ENCODE measurements at places on chromosomes 4 and X. TPM values are rescaled to one million over a fixed set of nuclear protein-coding genes. Genes with fewer than 3 reads are reported as not detected.
A peak's percentile ranks its signal among the peaks of the same experiment; 100 is the strongest.

The CLCN4 gene
- 2.4 TPM for polyA plus RNA-seq

The FRMD7 gene
- 2.5 TPM for polyA plus RNA-seq

The COL4A5 gene
- polyA plus RNA-seq: 11.9 TPM

The CORIN gene
- 0.75 TPM for polyA plus RNA-seq

The APOO gene
- 110 TPM for polyA plus RNA-seq

The SLC10A7 gene
- polyA plus RNA-seq: 1.9 TPM

DNA sequence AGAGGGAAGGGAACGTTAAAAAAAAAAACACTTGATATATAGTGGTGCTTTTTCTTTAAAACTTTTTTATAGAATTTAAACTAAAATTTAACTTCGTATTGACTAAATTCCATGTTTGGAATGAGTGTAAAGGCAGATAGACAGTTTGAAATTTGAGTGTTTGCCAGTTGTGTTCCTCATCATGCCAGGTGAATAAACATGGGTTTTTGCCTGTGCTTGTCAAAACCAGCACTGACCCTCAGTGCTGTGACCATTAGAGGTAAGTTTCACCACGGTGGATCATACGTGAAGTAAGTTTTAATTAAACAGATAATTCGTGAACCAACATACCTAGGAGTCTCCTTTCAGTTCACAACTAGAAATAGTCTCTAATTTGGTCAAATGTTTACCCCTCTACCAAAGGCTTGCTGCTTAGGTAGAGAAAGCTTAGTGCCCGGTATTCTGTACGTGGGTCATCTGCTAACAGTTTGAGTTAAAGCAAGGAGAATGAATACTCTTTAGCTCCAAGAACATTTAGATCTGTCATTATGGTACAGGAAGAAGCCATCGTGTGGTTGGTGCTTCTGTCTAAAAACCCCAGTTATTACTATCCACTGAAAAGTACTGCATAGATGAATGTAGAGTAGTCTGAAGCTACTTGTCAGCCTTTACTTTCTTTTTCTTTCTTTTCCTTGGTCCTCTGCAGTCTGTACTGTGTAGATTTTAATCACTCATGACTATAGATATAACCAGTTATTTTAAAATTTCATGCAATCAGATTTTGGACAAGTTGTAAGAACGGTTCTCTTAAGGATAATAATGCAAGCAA lies 32.7 kb downstream of the KIAA0232 start:
- H3K36me3 ChIP-seq: no peaks in the 10 kb centered on the region
- no peaks in the 10 kb centered on the region for H3K4me1 ChIP-seq
- DNase-seq: no peak
- no peak overlapping the region for H3K27ac ChIP-seq

- H3K27me3 ChIP-seq: no peaks in the 10 kb centered on the region
- DNase-seq: no peak
- H3K4me3 ChIP-seq: no peak overlapping the region
- no peaks in the 10 kb centered on the region for H3K36me3 ChIP-seq
- H3K27ac ChIP-seq: no peak overlapping the region
These were observed 614.5 kb upstream of the LCORL start for GRCh38 chr4:18636001-18636585.

GRCh38 chrX:21934414-21934813 lies 6.1 kb upstream of the SMS start:
- H3K27me3 ChIP-seq: no peaks in the 10 kb centered on the region
- H3K4me1 ChIP-seq: no peaks in the 10 kb centered on the region
- DNase-seq: no peak
- H3K4me3 ChIP-seq: no peak overlapping the region
- H3K27ac ChIP-seq: no peak overlapping the region

DNA sequence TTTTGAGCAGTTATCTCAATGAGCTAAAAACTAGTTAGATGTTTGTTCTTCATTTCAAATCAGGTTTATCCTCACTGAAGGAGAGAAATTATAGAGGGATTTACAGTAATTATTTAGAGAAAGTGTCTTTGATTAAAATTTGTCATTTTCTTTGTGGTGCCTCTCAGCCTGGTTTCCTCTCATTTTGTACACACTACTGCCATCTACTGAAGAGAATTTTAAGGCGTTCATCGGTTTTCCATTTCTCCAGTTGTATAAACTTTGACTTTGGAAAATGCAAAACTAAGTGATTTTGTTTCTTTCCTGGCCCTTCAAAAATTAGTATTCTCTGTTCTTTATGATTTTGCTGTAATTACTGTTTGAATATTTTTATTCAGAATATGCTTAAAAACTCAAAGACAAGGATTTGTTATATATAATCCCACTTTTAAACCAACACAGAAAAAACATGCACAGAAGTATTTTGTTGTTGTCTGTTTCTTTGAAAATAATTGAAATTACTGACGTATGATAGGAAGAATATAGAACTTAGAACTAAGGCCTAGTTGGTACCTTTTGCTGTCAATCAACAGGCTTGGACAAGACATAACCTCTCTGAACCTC lies 34.4 kb upstream of the ANXA3 start:
- H3K4me1 ChIP-seq: no peaks in the 10 kb centered on the region
- H3K27me3 ChIP-seq: no peaks in the 10 kb centered on the region
- no peak overlapping the region for H3K27ac ChIP-seq
- H3K36me3 ChIP-seq: peaks cover 11% of the 10 kb centered on the region
- no peak overlapping the region for H3K4me3 ChIP-seq
- DNase-seq: peak; percentile 73

GRCh38 chrX:72021975-72022374 lies 109.7 kb downstream of the RTL5 start:
- H3K4me3 ChIP-seq: no peak overlapping the region
- peaks cover 6% of the 10 kb centered on the region for H3K27me3 ChIP-seq
- H3K4me1 ChIP-seq: no peaks in the 10 kb centered on the region
- no peak for DNase-seq

DNA sequence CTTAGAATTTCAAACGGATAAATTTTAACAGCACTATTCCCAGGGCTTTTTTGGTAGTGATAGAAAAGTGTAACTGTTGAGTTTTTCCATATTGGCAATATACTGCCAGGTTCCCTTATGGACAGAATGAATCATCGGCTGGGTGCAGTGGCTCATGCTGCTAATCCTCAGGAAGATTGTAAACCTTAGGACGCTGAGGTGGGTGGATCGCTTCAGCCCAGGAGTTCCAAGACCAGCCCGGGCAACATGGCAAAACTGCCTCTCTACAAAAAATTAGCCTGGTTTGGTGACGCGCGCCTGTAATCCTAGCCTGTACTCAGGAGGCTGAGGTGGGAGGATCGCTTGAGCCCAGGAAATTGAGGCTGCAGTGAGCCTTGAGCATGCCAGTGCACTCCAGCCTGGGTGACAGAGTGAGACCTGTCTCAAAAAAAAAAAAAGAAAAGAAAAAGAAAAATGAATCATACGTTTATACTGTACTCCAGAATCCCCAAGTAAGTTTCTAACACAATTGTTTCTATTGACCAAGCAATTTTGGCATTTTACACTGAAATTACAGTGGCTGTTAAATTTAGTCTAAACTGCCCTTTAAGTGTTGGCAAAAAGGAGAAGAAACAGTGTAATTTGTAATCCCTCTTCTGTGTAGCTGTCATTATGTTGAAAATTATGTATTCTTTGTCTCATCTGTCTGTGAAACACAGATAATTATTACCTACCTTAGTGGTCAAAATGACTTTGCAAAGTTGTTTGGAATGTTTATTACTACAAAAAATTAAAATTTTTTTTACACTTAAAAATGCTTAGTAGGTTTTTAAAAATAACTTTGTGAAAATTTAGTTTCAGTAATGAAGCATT lies 1.8 kb downstream of the SLC30A9 start:
- H3K4me1 ChIP-seq: peaks cover 21% of the 10 kb centered on the region
- no peaks in the 10 kb centered on the region for H3K36me3 ChIP-seq
- no peak overlapping the region for H3K27ac ChIP-seq
- peak overlapping the region; percentile 86 for H3K4me3 ChIP-seq
- no peak for DNase-seq

DNA sequence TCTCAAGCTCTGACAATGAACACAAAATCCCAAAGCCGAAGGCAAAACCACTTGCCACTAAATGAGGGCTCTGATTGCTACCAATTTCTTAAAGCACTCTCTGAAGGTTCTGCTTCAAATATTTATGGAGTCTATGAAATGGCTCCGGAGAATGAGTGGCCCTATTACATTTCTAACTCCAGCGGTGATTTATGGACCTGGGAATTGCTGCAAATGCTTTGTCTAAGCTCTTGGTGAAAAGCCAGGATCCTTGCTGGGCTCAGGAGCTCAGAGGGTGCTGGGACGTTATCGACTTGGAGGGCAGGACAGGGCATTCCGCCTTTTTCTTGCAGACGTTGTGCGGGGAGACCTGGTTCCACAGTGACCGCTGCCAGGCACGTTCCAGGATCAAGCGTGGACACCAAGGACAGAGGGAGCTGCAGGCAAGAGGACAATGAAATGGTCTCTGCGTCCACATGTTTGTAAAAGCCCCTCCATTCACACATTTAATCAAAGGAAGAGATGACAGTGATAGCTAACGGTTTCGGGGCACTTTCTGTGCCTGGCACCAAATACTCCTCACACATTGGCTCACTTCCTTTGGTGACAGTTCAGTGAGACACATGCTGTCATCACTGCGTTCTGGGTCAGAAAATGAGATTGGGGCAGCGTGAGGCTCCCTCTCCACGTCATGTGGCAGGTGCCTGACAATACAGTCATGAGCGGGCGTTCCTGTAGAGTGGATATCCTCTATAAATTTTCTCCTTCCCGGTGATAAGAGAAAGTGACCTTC lies 58.8 kb downstream of the C4orf50 start:
- no peaks in the 10 kb centered on the region for H3K27me3 ChIP-seq
- H3K27ac ChIP-seq: no peak overlapping the region
- H3K4me3 ChIP-seq: no peak overlapping the region
- no peaks in the 10 kb centered on the region for H3K4me1 ChIP-seq

DNA sequence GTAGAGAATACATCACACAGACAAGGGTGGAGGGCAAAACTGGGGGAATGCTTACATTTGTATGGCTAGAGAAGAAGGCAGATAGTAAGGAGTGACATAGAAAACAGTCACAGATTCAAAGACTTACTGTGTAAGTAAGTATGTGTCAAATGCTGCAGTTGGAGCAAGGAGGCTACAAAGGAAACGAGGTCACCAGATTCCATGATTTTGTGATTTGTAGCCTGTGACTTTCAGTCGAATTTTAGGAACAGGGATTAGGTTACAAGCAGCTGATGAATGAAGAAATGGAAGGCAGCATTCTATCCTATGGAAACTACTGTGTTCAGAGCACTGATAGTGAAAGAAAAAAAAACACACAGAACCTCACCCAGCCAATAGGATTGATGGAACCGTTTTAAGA lies 407.9 kb downstream of the IL15 start:
- H3K4me1 ChIP-seq: no peaks in the 10 kb centered on the region
- H3K27me3 ChIP-seq: no peaks in the 10 kb centered on the region
- no peak overlapping the region for H3K4me3 ChIP-seq
- DNase-seq: no peak

GRCh38 chrX:34546366-34546765 lies 110.7 kb downstream of the TMEM47 start:
- no peaks in the 10 kb centered on the region for H3K36me3 ChIP-seq
- DNase-seq: no peak
- no peaks in the 10 kb centered on the region for H3K27me3 ChIP-seq
- H3K4me1 ChIP-seq: no peaks in the 10 kb centered on the region
- no peak overlapping the region for H3K27ac ChIP-seq

DNA sequence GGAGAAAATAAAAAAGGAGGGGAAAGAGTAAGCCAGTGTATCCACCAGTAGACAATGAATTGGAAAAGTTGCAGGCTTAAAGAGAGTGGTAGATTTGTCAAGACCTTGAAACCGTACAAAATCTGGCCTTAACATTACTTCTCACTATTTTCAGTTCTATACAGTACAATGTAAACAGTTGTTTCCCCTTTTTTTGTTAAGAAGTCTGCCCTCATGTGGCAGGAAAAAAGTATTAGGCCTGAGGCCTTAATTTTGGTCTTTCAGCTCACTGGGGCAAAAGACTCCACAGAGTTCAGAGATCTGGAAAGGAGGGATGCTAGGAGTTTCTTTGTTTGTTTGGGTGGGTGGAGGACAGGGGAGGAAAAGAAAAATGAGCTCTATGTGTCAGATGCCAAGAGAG lies 92.8 kb upstream of the CCDC160 start:
- no peak overlapping the region for H3K27ac ChIP-seq
- no peak overlapping the region for H3K4me3 ChIP-seq
- no peak for DNase-seq
- H3K27me3 ChIP-seq: no peaks in the 10 kb centered on the region

- H3K4me3 ChIP-seq: no peak overlapping the region
- DNase-seq: peak; percentile 28
- H3K27ac ChIP-seq: no peak overlapping the region
- no peaks in the 10 kb centered on the region for H3K36me3 ChIP-seq
- no peaks in the 10 kb centered on the region for H3K4me1 ChIP-seq
- no peaks in the 10 kb centered on the region for H3K27me3 ChIP-seq
These were observed 19.8 kb downstream of the PSAPL1 start for GRCh38 chr4:7414736-7415510.

- DNase-seq: peak; percentile 91
- peaks cover 3% of the 10 kb centered on the region for H3K4me1 ChIP-seq
- no peaks in the 10 kb centered on the region for H3K27me3 ChIP-seq
- no peaks in the 10 kb centered on the region for H3K36me3 ChIP-seq
- H3K4me3 ChIP-seq: peak within 1 kb of the TSS; percentile 80
These were observed at the start of gene LRBA for GRCh38 chr4:151014521-151015458. TSS of gene LRBA (minus strand) at chr4:151015284. CDS start at chr4:151014642, 642 bp downstream.

GRCh38 chrX:135463937-135464336 lies 42.2 kb downstream of the SMIM10L2A start:
- no peak overlapping the region for H3K27ac ChIP-seq
- H3K27me3 ChIP-seq: no peaks in the 10 kb centered on the region
- H3K4me1 ChIP-seq: no peaks in the 10 kb centered on the region
- no peak overlapping the region for H3K4me3 ChIP-seq
- no peaks in the 10 kb centered on the region for H3K36me3 ChIP-seq

DNA sequence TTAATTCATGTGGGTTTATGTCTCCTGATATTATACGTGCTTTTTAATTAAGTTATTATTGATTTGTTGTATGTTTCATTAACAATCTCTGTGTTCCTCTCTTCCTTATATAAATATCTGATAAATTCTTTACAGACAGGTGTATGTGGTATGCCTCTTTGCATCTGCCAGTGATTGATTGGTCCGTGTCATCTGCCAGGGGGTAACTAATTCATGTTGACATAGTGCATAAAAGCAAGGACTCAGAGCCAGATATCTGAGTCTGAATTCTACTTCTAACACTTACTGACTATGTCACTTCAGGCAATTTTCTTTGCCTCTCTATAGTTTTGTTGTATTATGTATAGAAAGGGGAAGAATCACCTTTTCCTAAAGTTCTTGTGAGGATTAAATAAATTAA lies 5.2 kb upstream of the AMBN start:
- no peak overlapping the region for H3K27ac ChIP-seq
- H3K4me1 ChIP-seq: no peaks in the 10 kb centered on the region
- DNase-seq: no peak
- no peaks in the 10 kb centered on the region for H3K27me3 ChIP-seq
- H3K4me3 ChIP-seq: no peak overlapping the region
- no peaks in the 10 kb centered on the region for H3K36me3 ChIP-seq

- no peaks in the 10 kb centered on the region for H3K27me3 ChIP-seq
- no peak overlapping the region for H3K27ac ChIP-seq
- no peaks in the 10 kb centered on the region for H3K4me1 ChIP-seq
- DNase-seq: no peak
These were observed 143.1 kb downstream of the TRAM1L1 start for GRCh38 chr4:116942315-116942714.

GRCh38 chr4:95524184-95524583 lies 24.6 kb downstream of the UNC5C start:
- no peaks in the 10 kb centered on the region for H3K27me3 ChIP-seq
- no peaks in the 10 kb centered on the region for H3K4me1 ChIP-seq
- H3K36me3 ChIP-seq: no peaks in the 10 kb centered on the region
- H3K27ac ChIP-seq: no peak overlapping the region
- H3K4me3 ChIP-seq: no peak overlapping the region
- DNase-seq: no peak

- no peaks in the 10 kb centered on the region for H3K27me3 ChIP-seq
- no peak overlapping the region for H3K27ac ChIP-seq
- H3K36me3 ChIP-seq: no peaks in the 10 kb centered on the region
- no peaks in the 10 kb centered on the region for H3K4me1 ChIP-seq
These were observed 84.7 kb upstream of the RPA4 start for GRCh38 chrX:96798982-96799381.

All from kidney (tissue), 22 donors.